ENCODE measurements at places on chromosomes 3 and 15. TPM values are rescaled to one million over a fixed set of nuclear protein-coding genes. Genes with fewer than 3 reads are reported as not detected.

The GPR87 gene
- 0.77 TPM for total RNA-seq

The CMTM8 gene
- 3.5 TPM for total RNA-seq

The USP19 gene
- total RNA-seq, result 48.3 TPM

The ZPLD1 gene
- not detected for total RNA-seq
